Activated naive CD8-positive, alpha-beta T cell treated with anti-CD3 and anti-CD28 coated beads, Interleukin-2, amount 10 ng/mL, durations not matched to agents 7 days and 5 days (primary cell): ENCODE measurements at places on chromosomes 4 and X. TPM values are rescaled to one million over a fixed set of nuclear protein-coding genes. Genes with fewer than 3 reads are reported as not detected.

SMIM10L2A gene
- total RNA-seq, result 2.0 TPM

LAP3 gene
- total RNA-seq, result 136 TPM

BEND4 gene
- total RNA-seq, result 0.77 TPM

AMTN gene
- not detected for total RNA-seq

DNA sequence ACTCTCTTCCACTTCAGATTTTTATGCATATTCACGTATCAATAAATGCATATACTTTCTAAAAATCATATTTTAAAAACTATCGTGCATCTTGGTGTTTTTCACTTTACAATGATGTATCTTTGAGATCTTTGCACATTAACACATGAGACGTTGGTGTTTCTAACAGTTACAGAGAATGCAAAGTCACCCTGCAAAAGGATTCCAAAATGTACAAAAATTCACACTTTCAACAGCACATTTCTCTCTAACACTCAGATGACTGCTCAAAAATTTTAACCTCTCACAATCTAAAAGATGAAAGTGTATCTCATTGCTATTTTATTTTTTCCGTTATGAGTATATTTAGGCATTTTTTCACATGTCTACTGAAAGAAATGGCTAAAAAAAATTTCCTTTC is 38.9 kb downstream of the ELOVL6 start:
- no peak for DNase-seq

DNA sequence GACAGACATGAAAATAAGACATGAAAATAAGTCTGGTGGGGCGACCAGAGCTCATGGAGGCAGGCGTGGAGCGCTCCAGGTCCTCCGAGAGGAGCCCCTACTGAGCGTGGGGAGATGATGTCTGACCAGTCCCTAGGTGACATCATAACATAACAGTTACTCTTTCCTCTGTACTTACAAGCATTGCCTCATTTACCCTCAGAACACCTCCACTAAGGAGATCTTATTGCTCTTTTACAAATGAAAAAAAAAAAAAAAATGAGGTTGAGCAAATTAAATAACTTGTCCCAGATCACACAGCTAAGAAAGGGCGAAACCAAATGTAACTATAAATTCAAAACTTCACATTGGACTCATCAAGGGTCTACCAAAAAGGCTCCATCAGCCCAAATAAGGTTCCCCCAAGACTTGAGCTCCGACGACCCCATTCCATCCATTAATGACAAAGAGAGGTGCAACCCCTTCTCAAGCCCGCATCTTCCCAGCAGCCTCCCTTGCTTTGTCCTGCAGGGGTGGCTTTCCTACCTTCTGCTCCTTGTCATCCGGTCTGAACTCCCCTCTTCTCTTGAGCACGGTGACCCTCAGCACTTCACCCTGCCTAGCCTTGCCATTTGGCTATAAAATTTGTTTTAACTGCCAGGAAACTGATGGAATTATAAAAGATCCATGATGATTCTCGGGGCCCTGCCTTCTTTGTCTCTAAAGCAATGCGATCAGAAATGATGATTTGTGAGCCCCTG is 246.7 kb downstream of the DHX15 start:
- DNase-seq, result no peak

DNA sequence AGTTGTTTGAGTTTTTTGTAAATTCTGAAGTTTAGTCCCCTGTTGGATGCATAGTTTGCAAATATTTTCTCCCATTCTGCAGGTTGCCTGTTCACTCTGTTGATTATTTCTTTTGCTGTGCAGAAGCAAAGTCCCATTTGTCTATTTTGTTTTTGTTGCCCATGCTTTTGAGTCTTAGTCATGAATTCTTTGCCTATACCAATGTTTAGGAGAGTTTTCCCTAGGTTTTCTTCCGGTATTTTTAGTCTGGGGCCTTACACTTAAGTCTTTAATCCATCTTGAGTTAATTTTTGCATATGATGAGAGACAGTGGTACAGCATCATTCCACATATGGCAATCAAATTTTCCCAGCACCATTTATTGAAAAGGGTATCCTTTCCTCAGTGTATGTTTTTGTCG is 405.8 kb upstream of the RPS6KA3 start:
- no peak for DNase-seq

GRCh38 chr4:2624782-2625530 is 88.5 kb downstream of the FAM193A start:
- DNase-seq, result no peak

GRCh38 chr4:65651751-65652150 is 18.5 kb downstream of the EPHA5 start:
- DNase-seq, result no peak

GRCh38 chrX:75273483-75273882 is 402 bp upstream of the UPRT start:
- DNase-seq, result no peak

GRCh38 chrX:46255046-46255445 is 290.2 kb downstream of the ZNF674 start:
- no peak for DNase-seq

GRCh38 chr4:88690355-88690754 is 7.3 kb downstream of the NAP1L5 start:
- DNase-seq, result no peak

- no peak for DNase-seq
Observed at GRCh38 chrX:34300871-34301270, 168.8 kb upstream of the FAM47A start.

DNA sequence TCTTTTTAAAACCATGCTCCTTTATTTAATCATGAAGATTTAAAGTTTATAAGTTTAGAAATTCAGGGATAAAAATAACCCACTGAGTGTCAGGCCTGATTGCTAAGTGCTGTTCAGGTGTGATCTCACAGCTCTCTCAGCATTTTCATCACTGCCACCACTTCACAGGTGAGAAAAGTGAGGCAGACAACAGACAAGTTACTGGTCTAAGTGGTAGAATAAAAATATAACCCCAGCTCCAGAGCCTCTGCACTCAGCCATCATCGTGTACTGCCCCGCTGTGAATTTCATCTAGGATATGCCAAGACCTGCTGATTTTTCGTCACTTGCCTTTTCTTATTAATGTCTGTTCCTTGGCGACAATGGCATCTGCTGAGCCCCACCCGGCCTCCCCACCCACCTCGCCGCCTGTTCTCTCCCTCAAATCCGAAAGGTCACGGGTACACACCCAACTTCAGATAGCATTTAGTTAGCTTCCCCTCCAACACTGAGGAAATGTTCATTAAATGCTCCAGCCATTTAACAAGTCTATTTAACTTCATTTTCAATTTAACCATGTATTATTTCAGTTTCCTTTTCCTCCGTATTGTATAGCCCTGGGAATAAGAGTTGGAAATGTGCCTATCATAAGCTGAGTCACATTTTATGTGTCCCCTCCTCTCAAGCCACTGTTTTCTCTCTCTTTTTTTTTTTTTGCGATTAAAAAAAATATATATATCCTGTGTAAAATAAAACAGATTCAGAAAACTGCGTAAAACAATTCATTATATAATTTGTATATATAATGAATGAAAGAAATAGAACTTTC is 236.5 kb downstream of the CBR4 start:
- no peak for DNase-seq

DNA sequence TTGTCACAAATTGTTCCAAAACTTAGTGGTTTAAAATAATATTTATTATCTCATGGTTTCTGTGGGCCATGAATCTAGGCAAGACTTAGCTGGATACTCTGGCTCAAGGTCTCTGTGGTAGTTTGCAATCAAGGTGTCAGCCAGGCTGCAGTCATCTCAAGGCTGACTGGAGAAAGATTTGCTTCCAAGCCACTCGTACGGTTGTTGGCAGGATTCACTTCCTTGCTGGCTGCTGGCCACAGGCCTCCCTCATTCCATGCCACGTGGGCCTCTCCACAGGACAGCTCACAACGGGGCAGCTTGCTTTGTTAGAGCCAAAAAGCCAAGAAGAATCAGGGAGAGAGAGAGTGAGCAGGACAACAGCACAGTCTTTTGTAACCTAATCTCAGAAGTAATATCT is 101.4 kb downstream of the WWC2 start:
- no peak for DNase-seq
